ENCODE measurements at places on chromosomes 5 and 9.

GRCh38 chr5:138653502-138653901 is 78.3 kb upstream of the HSPA9 start:
- DNase-seq: no peak

- DNase-seq: no peak
Measured at GRCh38 chr9:87141124-87141523, 193.8 kb upstream of the GAS1 start.

GRCh38 chr5:132207778-132208177 is 19.9 kb downstream of the P4HA2 start:
- no peak for DNase-seq

DNA sequence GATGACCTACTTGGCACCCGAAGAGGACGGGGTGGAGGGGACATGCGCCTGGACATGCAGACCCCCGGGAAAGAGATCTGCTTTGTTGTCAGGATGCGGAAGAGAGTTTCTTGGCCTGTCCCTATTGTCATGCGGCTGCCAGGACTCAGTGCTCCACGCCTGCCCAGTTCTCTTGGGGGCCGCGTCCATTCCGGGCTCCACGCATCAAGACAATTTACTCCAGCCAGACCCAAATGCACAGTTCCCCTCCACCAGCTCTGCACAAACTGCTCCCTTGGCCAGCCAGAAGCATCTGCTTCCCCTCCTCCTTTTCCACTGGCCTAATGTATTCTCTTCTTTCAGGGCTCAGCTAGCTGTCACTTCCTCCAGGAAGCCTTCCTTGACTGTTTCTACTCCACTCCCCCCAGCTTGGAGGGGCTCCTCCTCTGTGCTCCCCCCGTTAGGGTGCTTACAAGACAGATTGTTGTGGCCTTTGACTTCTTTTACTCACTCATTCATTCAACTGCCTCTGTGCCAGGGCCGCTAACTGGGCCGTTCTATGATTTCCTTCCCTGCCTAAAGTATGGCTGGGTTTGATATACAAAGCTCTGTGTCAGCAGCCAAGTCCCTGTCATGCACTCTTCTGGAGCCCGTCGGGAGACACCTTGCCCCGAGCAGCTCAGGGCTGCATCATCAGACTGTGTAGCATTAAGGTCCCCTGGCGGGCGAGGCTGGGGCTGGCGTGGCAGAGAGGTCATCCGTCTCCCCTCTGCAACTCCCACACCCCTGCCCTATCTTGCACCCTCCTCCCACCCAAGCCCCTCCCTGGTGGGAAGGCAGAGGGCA is 6.6 kb downstream of the FIBCD1 start:
- no peak for DNase-seq

- no peak for DNase-seq
Measured at GRCh38 chr9:133570691-133571080, 36.2 kb downstream of the ADAMTSL2 start.

DNA sequence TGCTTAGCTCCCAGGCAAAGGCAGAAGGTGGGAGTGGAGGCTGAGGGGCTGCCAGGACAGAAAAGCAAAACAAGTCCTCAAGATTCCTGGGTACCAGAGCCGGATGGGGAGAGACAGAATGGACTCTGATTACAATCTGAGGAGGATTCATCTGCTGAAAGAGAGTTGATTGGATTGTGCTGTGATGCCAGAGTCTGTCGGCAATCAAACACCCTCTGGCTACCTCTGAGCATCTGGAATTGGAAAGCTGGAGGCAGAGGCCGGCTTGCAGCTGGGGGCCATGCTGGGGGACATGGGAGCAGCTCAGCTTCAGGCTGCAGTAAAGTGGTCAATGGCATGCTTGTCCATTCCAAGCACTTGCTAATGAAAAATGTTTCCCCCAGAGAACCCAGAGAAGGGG is 59.3 kb downstream of the ASTN2 start:
- no peak for DNase-seq

- no peak for DNase-seq
Measured at GRCh38 chr9:20353524-20353923, 268.8 kb downstream of the MLLT3 start.

GRCh38 chr9:27572566-27572917 is 739 bp downstream of the C9orf72 start:
- peak; percentile 48 for DNase-seq

DNA sequence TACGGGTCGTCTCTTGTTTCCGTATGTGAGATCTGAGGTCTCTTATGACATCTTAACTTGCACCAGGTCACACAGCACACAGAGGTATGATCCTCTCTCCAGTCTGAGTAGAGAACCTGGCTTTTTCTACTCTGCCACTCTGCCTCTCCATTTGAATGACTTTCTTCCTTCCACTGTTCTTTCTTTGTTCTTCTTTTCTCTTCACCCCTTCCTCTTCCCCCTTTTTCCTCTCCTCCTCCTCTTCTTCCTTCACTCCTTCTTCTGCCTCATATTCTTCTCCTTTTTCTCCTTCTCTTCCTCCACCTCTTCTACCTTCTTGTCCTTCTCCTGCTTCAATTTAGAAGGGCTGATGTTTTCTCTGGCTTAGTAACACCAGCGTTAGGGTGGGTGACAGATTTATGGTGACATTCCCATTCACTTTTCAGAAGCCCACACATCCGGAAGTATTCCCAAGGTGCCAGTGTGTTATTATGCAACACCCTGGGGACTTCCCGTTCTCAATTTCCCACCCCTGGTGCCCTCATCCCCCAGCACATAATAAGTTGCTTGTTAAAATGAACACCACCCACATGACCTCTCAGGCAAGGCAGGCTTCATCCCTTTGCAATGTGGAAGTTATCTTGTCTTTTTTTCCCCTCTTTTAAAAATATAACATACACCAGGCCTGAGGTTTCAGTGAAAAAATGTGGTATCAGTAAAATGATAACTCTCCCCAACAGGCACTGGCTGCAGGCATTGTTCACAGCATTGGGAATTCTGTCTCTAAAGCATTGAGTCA is 122.0 kb downstream of the PAPPA start:
- no peak for DNase-seq

DNA sequence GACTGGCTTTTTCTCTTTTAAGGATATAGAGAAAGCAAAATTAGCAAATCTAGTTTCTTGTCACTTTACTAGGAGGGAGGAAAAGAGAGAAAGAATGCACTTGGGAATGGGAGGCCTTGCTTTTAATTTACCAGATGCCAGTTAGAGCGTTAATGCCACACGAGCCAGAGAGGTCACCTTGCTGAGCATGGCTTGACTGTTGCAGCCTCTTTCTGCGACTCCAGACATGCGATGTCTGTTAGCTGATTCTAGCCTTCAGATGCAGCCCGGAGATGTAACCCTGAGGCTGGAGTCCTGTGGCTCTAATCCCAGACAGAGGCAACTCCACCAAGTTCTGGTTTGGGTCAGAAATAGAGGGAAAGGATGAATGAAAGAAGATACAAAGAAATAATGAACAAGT is 152.5 kb downstream of the TRIO start:
- DNase-seq: no peak

GRCh38 chr9:36149197-36149596 is 12.7 kb downstream of the GLIPR2 start:
- DNase-seq: no peak

GRCh38 chr5:57174128-57174889 is 450 bp downstream of the GPBP1 start:
- DNase-seq: no peak

DNA sequence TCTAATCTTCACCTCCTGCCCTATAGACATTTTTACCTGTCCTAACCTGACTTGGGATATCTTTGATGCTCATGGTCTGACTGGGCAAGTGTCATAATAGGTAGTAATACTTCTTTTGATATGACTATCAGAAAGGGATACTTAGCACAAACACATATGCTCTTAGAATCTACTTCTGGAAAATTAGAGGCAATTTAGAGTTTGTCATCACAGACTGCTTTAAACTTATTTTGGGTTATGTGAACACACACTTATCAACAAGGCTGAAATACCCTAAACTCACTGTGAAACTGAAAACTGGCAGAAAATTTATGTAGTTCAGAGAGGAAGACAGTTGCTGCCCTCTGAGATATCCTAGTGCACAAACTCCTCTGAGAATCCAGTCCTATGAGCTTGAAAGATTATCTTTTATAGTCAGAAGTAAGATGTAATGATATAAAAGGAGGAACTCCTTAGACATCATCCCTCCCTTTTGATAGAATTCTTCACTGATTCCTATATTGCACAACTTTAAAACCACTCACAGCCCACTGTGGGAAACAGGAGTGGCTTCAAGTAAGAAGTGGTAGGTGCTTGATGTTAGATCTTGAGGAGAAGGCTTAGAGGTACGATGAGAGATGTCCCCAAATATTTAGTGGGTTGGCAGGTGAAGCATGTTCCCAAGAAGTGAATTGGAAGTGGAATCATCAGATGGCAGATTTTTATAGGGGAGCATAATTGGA is 273.3 kb downstream of the MAN2A1 start:
- DNase-seq: no peak

- DNase-seq: no peak
Measured at GRCh38 chr5:178305801-178306200, 73.2 kb upstream of the PHYKPL start.

GRCh38 chr5:142280066-142281007 is 44.5 kb downstream of the SPRY4 start:
- DNase-seq: peak; percentile 22

- DNase-seq: no peak
Measured at GRCh38 chr9:695252-695651, 146.2 kb upstream of the DMRT1 start.

GRCh38 chr5:2149195-2149539 is 266.4 kb upstream of the IRX4 start:
- DNase-seq: no peak

DNA sequence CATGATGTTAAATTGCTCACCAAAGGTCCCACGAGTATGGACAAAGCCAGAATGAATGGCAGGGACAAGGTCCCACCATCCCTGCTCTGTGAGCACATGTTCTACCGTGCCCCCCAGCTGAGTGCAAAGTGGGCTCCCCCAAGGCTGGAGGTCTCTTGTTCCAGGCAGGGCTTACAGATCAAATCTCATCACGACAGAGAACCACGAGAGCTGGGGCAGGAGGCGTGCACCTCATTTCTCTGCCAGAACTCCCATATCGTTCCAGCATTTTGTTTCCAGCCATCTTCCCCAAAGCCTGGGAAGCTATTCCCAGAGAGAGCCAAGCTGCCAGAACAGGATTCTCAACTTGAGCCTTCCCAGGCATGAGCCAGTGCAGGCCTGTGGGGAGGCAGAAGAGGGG is 108.5 kb downstream of the ZNF354C start:
- no peak for DNase-seq

DNA sequence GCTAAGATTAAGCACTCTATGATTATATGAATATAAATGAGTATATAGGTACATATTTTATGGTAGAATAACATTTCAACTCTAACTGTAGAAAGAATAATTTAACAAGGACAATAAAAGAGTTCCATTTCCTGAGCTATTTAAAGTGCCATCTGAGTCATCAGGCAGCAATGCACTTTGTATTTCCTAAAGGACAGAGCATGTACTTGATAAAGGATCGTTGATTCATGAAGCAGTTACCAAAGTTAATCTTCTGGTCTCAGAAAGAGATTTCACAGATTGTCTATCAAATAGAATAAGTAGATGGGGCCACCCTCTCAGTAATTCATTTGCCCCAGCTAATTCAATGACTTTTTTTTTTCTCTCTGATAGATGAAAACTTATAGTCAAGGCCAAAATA is 747.8 kb downstream of the CDH18 start:
- DNase-seq: no peak

DNA sequence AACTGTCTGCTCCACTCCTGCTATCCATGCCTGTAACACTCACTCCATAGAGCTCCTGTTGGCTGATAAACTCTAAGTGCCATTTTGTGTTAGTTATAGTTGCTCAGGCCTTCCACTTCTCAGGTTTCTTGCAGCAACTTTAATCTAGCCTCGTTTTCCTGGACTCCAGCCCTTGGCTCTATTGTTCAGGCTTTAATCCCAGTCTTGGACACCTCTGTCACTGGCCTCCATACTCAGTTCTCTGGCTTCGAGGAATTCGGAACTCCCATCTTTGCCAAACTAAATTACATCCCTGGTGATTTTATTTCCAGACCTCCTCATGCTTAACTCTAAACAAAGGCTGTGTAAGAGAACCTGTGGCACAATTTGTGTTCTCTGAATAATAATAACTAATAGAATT is 39.8 kb downstream of the EMB start:
- no peak for DNase-seq

- no peak for DNase-seq
Measured at GRCh38 chr5:99586878-99587277, 658.1 kb upstream of the CHD1 start.

DNA sequence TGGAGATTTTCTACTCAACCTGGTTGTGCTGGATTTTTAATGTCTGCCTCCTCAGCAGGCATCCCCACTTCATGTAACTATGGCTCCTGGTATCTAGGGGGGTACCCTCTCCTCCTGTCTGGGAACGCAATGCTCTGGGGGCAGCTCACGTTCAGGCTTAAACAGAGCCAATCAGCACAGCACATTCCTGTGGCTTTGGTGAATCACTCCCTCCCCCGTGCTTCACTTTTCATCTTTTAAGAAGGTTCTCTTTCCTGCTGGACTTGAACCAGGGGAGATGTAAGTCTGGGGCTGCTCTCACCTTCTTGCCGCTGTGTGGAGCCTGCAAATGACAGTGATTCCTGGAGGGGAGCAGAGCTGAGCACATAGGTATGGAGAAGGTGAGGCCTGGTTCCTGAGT is 101.2 kb downstream of the MSX2 start:
- DNase-seq: no peak

- no peak for DNase-seq
Measured at GRCh38 chr9:99216073-99216472, 5.7 kb downstream of the ALG2 start.

DNA sequence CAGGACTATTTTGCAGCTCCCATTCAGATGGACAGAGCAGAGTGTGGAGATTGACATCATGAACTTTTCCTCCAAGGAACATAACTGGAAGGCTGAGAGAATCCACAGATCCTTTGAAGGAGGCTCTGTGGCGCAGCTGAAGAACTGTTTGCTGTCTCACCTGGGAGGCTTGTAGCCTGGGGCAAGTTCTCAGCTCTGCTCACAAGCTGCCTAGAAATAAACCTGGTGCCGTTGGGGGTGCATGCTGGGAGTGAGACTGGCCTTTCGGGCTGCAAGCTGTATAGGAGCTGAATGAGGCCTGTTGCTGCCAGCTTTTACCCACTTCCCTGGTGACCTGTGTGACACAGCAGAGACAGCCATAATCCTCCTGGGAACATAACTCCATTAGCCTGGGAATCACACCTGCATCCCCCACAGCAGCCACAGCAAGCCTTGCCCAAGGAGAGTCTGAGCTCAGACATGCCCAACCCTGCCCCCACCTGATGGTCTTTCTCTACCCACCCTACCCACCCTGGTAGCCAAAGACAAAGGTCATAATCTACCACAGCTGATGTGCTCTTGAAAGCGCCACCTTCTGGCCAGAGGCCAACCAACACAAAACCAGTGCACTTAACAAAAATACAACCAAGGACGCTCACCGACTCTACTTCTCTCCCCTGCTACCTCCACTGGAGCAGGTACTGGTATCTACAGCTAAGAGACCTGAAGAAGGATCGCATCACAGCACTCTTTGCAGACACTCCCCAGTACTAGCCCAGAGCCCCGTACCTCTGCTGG is 205.1 kb upstream of the MRPS30 start:
- DNase-seq: no peak

GRCh38 chr5:161261668-161262323 is 284.7 kb downstream of the GABRB2 start:
- no peak for DNase-seq

GRCh38 chr9:120936011-120936763 is 9.6 kb upstream of the TRAF1 start:
- DNase-seq: peak; percentile 77

- DNase-seq: no peak
Measured at GRCh38 chr9:71929223-71929622, 17.8 kb downstream of the C9orf85 start.

GRCh38 chr5:164763206-164763605 is 1257.8 kb downstream of the MAT2B start:
- no peak for DNase-seq

- DNase-seq: no peak
Measured at GRCh38 chr5:6236858-6237481, 141.4 kb downstream of the MED10 start.
